ENCODE measurements at places on chromosomes 3 and 15.

DNA sequence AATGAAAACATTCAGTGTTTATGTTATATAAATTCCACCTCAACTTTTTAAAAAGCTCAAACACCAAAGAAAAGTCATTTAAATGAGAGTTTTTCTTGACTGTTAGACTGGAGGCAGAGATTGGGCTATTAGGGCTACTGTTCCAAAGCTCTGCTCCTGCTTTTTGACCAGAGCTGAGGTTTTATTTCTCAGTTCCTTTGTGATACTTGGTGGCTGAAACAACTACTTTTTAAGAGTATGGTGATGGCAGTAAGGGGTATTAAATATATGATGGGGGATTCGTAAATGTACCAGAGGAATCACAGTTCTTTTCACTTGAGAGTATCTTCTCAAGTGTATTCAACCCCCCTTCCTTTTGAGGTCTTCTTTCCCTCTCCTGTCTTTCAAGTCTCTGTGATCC, 186.1 kb upstream of the CGNL1 start:
- DNase-seq: no peak

- DNase-seq: no peak
Observed at GRCh38 chr15:87681104-87681503, 575.4 kb downstream of the NTRK3 start.

DNA sequence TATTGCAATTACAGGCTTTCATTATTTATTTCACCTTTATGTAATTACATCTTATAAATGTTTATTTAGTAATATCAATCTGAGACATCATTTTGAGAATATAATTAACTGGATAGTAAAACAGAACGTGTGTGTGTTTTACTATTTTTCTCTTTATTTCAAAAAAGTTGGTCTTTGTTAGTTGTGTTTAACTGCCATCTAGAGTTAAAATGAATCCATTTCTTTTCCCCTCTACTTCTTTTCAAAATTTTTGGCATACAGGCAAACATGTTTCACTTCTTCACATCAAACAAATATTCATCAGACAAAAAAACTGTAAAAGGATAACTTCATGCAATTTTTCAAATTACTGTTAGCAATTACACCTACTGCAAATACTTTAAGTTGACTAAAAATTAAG, 61.1 kb downstream of the FEZF2 start:
- no peak for DNase-seq

GRCh38 chr3:72969766-72970165, 26.8 kb upstream of the PPP4R2 start:
- DNase-seq: no peak

DNA sequence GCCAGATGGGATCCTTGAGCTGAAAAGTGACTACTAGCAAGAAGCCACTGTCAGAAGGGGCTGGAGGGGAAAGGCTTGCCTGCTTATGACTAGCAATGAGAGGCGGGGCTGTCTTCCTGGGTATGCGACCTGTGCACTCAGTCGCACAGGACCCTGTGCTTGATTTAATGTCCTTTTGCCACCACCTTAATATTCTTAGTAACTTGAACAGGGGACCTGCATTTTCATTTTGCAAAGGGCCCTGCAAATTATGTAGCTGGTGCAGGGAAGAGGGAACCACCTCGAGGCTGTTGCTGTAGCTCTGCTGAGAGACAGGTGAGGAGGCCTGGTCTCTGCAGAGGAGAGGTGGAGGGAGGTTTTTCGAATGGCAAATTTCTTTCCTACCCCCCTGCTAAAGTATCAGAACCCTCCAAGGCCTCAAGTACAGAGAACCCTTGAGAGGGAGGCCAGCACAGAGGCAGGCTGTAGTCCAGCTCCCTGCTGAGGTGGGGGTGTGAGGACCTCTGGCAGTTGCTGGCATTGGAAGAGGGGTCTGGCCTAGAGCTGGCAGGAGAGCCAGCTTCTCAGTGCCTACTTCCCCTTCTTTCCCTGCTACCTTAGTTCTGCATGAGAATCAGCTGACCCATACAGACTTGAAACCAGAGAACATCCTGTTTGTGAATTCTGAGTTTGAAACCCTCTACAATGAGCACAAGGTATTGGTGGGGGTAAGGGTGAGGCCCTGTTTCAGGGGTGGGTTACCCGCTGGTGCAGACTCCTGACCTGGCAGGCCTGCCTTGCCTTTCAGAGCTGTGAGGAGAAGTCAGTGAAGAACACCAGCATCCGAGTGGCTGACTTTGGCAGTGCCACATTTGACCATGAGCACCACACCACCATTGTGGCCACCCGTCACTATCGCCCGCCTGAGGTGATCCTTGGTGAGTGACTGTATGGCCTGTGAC, 11.4 kb downstream of the CLK3 start:
- DNase-seq: no peak

All from DMS153 (cell line).